ENCODE measurements at places on chromosomes 12 and 14.

DNA sequence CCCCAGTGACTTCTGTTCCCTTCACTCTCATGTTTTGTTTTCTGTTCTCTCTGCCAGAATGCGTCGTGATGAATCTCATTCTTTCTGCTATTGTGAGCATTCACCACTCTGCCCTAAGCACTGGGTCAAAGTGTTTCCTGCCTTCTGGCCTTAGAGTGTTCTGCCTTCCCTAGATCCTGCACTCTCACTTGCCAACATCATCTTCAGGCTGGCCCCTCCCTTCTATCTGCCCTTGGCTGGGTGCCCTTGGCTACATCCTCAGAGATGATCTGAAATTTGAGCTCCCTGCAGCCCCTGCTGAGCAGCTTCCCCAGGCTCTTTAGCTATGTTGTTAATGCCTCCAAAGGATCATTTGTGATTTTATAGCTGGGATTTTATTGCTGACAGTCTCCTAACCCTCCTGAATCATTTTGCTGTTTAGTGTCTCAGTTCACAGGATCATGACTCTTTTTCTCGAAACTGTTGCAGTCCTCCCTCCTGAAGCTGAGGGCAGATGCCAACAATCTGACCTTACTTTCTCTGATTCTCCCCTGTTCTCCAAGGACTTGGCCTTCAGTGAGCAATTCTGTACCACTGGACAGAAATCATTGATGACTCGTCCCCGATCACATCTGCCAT is 4.5 kb downstream of the DHRS2 start:
- DNase-seq = no peak

DNA sequence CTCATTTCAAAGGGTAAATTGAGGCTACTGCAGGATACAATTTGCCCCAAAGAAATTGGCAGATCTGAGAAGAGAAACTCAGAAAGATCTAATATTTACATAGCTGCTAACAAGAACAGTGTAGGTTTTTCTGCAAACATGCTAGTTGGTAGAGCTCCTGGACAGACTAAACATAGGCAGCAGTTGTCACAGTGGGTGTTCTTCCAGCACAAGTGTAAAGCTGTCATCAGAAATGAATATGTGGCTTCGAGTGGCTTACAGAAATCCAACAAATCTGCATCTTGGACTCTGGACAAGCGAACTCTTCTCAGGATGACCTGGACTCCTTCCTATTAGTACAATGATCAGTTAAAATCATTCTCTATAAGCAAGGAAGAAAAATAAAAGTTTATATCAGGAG is 5.9 kb downstream of the CBX5 start:
- no peak for DNase-seq

- DNase-seq = no peak
These were observed 114.8 kb downstream of the BCL11B start for GRCh38 chr14:99157246-99157645.

DNA sequence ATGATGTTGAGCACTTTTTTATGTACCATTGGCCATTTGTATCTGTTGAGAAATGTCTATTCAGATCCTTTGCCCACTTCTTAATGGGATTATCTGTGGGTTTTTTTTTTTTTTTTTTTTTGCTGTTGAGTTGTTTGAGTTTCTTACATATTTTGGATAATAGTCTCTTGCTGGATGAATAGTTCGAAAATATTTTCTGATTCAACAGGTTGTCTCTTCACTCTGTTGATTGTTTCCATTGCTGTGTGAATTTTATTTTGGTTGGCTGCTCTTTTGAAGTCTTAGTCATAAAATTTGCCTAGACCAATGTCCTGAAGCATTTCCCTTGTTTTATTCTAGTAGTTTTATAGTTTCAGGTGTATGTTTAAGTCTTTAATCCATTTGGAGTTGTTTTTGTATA is 64.5 kb downstream of the CAND1 start:
- no peak for DNase-seq

DNA sequence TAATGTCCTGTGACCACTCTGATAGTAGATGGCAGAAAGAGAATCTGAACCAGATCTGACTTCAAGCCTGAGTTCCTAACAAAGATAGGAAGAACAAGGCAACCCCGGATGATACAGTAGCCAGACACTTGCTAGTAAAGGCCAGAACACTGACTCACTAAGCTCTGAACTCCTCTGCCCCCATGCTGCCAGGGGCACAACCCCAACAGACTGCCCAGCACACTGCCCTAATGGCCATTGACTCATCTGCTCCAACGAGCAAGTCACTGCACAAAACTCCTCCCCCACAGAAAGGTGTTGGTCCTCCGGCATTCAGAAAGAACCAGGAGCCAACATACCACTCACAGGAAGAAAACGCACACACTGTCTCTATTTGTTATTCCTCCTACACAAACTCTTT is 179.6 kb upstream of the NUDT4 start:
- no peak for DNase-seq

- peak; percentile 26 for DNase-seq
These were observed 9.2 kb downstream of the NIN start for GRCh38 chr14:50821510-50822464.

DNA sequence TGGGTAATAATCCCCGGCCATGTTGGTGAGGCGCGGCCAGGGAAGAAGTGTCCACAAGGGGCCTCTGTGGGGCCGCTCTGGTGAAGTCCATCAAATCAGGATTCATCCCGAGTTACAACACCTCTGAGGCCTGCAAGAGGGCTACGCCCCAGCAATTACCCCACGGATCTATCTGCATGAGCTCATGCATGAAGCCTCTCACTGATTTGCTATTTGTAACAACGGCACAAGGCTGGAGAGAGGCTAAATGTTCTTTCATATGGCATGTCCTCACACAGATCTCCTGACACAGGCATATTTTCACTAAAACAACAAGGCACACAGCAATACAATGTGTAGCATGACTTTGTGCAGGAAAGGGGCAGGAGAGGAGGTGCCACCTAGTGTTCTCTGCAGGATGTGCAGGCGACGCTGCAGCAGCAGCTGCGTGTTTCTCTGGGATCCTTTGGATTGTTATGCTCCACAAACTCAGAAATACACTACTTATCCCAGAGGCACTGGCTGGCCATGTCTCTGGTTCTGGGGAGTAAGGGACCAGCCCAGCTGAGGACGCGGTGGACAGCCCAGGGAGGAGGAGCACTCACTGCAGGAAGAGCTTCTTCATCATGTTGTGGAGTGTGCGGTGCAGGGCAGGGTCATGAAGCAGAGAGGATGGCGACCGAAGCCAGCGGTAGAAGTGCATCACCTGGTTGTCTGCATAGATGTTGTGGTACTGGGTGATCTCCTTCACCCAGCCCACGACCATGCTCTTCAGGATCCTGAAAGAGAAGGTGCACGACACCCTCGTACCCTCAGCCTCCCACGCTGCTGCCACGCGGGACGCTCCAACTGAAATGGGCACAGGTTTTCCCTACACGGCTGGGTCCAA is 20.2 kb downstream of the P2RX2 start:
- no peak for DNase-seq

DNA sequence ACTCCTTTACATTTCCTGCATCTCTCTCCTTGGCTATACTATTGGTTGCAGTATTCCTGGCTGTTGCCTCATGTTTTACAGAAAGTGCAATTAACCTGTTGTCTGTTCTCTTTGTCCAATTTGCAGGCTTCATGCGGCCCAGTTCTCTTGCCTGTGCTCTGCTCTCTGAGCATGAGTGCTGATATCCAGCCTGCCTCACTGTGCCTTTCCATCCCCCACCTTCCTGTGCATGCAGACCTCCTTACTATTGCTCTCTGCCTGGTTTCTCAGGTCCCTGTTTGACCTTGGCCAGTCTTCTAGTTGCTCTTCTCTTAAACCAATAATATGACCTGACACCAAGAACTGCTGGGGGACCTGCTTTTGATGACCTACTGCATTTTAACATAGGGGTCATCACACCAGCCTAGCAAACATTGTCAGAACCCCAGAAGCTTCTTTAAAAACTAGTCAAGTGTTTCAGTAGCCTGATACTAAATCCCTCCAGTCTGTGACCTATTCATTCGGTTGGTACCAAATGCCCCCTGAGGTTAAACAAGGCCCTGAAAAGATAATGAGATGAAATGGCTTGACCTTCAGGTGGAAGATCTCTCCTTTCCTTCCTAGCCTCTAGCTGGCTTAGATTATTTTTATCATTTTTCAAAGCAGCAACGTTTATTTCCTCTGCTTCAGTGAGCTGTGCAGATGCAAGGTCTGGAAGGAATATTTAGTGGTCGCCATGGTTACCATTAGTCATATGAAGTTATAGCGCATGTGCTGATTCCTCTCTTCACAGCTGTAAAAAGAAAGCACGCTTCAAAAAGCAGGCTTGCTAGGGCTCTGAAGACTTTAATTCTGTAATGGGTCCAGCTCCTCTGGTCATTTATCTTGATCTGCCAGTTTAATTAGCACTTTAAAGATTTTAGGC is 216.5 kb downstream of the PHLDA1 start:
- peak; percentile 5 for DNase-seq

GRCh38 chr12:56129942-56130495 is 2.0 kb downstream of the ESYT1 start:
- DNase-seq = no peak

DNA sequence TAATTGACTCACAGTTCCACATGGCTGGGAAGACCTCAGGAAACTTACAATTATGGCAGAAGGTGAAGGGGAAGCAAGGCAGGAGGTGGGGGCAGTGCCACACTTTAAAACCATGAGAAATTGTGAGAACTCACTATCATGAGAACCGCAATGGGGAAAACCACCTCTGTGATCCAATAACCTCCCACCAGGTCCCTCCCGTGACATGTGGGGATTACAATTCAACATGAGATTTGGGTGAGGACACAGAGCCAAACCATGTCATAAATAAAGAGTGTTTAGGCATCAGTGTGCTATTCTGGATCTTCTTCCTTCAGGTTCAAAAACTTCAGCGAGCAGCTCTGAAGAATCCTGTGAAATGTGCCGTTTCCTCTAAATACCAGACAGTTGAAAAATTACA is 9.7 kb downstream of the DDX47 start:
- no peak for DNase-seq

DNA sequence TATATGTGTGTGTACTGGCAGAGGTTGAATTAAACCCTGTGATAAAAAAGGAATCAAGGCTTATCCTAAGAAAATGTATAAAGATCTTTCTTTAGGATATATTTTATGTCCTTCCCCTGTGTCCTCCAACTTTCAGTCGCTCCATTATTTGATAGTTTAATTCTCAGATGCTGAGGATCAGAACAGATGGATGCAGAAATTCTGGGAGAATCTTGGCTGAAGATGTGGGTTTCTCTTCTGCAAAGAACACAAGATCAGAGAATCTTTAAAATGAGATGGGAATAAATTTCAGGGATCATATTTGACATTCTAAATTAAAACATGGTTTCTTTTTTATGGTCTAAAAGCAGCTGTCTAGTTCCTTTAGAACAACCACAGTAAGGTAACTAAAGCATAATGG is 37.9 kb downstream of the LRFN5 start:
- DNase-seq = no peak

DNA sequence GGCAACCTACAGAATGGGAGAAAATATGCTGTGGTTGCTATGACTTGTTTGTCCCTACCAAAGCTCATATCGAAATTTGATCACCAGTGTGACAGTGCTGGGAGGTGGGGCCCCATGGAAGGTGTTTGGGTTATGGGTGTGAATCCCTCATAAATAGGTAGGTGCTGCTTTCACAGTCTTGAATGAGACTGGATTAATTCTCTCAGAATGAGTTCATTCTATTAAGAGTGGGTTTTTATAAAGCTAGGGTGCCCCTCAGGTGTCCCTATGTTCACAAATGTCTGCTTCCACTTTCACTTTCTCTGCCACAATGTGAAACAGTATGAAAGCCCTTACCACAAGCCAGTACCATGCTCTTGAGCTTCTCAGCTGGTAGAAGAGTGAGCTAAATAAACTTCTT is 133.5 kb downstream of the CPNE8 start:
- DNase-seq = no peak

GRCh38 chr12:78323226-78323625 is 492.5 kb downstream of the NAV3 start:
- no peak for DNase-seq

DNA sequence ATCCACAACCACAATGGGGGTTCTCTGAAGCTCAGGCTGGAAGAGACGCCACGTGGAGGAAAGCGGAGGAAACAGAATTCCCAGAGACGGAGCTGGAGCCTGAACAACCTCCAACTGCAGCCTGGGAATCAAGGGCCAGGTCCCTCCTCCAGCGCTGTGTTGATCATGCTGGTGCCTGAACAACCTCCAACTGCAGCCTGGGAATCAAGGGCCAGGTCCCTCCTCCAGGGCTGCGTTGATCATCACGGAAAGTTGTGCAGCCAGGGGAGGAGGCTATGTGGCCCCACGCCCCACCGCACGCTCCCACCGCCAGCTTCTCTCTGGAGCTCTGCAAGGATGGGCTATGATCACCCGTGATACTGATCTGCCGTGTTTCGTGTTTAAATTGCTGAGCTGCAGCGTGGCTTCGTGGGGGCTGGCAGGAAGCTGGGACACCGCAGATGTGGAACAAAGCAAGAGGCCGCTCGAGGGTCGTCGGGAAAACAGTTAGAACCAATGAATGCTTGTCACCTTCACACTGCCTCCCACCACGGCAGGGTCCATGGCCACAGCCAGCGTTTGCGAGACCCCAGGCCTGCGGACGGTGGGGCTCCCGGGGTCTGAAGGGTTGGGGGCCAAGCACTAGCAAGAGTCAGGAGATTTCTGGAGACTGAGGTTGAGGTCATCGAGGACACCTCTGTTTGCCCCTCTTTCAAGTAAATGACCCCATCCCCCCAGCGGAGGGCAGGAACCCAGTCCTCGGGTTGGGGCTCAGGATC is 51.8 kb upstream of the FBRSL1 start:
- no peak for DNase-seq

DNA sequence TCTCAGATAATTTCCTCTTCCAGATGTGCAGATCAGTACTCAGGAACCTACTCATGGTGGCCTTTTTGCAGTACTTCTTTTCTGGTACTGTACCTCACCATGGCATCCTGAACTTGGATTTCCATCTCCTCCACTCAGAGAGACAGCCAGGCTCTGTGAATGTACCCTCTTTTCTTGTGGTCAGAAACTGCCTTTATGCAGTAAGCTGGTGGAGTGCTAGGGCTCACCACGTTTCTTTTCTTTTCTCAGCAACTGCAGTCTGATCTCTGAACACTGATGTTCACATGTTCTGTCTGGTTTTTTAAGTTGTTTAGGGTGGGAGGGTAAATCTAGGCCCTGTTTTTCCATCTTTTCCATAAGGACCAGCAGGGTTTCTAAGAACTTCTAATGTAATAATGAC is 99.8 kb upstream of the NRXN3 start:
- no peak for DNase-seq

DNA sequence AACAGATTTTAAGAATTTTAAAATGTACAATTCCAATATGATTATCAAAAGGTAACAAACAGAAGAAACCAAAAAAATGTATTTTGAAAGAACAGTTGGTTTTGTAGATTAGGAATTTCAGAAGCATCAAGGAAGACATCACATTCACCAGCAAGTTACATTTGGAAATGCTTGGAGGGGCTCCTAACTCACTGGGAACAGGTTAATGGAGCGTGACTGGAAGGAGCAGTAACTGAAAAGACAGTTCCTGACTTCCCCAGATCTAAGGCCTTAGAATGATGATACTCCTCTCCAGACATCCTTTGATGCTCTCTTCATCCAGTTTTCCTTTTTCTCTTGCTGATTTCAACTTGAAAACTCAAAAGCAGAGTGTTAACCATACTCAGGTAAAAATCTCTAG is 220.0 kb upstream of the EGLN3 start:
- no peak for DNase-seq
